T-helper 1 cell (primary cell): ENCODE measurements at places on chromosomes 16 and 17.

DNA sequence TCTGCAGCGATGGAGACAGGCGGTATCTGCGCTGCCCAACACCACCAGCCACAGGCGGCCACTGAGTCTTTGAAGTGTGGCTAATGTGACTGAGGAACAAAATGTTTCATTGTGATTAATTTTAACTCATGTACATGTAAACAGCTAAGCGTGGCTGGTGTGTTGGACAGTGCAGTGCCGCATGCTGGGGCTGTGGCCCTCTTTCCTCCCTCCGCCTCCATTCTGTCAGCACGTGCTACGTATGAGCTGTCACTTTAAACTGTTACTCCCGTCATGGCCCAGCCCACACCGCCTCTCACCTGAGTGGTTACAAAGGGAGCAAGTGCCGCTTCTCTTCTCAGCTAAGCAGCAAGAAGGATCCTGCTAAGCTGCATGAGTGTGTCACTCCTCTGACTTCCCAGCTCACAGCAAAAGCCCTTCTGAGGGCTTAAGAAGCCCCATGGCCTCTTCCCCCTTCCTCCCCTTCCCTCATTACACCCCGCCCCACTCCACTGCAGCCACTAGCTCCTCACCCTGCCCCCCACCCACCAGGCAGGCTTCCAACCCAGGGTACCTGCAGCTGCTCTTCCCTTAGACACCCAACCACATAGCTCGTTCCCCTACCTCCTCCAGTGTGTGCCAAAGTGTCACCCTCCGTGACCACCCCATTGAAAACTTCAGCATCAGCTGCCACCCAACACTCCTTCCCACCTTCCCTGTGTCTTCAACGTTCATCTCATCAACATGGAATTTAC lies 15.0 kb downstream of the HASPIN start:
- peak; percentile 67 for DNase-seq

DNA sequence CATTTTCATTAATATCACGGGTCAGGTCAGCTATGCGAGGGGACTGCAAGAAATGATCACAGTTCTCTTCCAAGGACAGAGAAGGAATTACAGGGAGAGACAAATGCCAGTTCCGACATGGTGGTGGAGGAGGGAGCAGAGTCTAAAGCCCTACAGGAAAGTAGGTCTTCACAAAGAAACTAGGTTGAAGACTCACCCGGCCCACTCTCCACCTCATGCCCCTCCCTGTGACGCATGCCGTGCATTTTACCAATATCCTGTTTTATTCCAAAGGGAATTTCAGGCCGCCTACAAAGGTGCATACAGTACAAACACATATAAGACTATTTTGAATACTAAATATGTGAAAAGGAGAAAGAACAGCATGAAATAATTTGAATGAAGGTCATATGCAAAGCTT lies 56.8 kb downstream of the CDH11 start:
- DNase-seq, result no peak

DNA sequence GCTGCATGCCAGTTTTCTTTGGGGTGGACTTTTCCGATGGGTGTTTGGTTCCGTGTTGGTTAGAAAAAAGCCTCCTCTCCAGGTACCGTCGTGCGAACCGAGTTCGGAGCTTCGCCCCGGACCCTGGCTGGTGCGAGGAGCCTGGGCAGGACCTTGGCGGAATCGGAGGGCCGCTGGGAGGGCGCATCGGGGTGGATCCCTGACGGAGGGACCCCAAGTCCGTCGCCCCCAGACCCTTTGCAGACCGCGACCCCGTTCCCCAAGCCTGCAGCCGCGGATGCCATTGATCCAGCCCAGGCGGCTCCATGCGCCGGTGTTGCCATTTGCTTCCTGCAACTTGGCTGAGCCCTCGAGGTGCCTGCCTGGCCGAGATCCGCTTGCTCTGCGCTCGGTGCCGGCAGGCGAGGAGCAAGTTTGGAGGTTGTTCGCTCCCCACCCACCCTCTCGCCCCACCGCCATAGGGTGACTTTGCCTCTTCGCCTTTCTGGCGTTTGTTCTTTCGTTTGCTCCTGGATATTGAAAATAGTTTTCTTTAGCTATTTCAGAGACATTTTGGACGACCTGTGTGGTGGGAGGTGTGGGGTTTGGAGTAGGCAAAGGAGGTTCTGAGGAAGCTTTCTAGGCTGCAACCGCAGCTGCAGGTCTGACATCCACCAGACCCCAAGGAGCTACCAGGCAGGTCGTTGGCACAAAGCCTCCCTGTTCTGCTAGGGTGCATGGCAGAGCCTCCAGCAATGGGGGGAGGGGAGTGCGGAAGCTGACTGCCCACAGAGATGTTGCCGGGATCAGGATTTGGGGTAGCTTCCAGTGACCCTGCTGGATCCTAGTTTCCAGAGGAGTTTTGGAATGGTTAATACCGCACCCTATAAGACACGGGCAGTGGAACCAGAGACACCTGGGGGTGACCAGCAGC lies 58.2 kb downstream of the RAP1GAP2 start:
- no peak for DNase-seq

DNA sequence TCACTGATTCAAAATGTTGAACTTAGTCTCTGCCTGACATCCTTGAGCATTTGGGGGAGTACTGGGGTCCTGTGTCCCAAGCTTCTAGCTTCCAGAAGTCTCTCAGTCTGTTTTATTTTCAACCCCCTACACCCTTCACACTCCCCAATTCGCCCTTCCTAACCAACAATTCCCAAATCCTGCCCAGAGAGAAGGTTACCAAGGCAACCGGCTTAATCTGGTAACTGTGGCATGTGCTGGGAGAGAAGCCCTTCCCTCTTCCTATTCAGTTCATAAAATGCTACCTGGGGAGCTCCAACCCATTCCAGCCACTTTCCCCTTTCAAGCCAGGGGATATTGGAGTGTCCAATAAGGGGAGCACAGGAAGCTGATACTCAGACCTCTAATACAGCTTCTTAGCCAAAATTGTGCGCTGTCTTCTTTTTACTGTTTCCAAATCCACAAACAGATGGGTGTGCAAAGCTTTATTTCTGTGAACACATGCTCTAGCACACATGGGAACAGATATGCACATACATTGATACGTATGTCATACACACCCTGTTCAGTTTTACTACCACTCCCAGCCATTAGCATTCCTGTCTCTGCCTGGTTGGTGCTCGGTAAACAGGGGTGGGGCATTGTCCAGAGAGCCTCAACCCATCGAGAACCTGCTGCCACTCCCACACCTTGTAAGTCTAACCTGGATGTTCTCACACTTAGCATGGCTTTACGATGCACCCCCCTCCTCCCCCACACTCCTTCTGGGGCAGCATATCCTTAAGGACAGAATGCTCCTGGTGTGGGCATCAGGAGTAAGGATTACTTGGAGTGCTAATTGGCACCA lies 1.1 kb upstream of the RAPGEFL1 start:
- DNase-seq, result no peak

DNA sequence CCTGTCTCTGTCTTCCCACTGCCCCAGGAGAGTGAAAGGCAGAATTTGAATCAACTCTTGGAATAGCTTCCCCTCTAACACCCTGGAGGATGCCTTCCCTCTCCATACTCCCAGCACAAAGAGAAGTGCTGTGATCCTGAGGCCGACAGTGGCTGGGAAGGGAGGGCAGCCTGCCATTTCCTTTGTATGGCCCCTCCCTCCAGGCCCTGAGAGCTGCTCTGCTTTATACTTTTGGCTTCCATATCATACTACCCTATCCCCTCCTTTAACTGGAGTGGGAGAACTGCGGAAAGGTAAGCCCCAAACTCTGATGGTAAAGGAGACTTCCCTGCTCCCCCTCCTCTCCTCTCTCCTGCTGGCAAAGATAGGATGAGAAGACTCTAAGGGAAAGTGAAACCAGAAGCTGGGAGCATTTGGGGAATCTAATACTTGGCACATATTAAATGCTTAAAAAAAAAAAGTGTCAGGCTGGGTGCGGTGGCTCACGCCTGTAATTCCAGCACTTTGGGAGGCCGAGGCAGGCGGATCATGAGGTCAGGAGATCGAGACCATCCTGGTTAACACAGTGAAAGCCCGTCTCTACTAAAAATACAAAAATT lies 4.1 kb upstream of the MED24 start:
- DNase-seq, result no peak

GRCh38 chr16:90019543-90020259 lies 445 bp upstream of the DBNDD1 start:
- peak; percentile 40 for DNase-seq

- DNase-seq, result no peak
Measured at GRCh38 chr16:67530013-67530939, 1.6 kb downstream of the RIPOR1 start.

DNA sequence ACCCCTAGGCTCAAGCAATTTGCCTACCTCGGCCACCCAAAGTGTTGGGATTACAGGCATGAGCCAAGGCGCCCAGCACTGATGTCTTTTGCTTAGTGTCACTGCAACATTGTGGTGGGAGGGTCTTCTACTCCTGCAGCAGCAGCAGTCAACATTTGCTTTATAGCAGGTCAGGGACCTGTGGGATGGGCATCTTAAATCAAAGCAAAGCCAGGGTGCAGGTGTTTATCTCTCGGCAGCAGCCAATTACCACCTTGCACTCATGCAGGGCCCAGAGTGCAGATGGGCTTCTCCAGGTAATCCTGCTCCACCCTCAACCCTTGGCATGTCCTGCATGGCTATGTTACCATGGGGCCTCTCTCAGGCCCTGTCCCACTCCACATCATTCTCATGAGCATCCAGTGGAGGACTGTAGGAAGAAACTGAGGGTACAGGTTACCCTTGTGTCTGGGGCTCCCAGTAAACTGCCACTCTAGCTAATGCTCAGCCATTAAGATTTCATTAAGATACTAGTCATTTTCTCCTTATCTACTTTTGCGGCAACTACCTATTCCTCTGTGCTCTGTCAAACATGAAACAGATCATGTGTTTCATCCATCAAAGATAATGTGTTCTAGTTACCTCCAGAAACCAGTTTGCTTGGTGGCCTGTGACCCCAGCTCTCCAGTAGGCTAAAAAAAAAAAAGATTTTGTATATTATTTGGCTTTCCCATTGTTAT lies 16.8 kb downstream of the ADGRG5 start:
- no peak for DNase-seq

GRCh38 chr17:48825446-48826381 lies 5.1 kb upstream of the CALCOCO2 start:
- no peak for DNase-seq

GRCh38 chr16:50311891-50312501 lies 45.6 kb downstream of the ADCY7 start:
- no peak for DNase-seq
